ENCODE measurements at places on chromosomes 6 and 20.

GRCh38 chr6:98927534-98927933, 20.2 kb downstream of the FBXL4 start:
- DNase-seq: peak; percentile 51

DNA sequence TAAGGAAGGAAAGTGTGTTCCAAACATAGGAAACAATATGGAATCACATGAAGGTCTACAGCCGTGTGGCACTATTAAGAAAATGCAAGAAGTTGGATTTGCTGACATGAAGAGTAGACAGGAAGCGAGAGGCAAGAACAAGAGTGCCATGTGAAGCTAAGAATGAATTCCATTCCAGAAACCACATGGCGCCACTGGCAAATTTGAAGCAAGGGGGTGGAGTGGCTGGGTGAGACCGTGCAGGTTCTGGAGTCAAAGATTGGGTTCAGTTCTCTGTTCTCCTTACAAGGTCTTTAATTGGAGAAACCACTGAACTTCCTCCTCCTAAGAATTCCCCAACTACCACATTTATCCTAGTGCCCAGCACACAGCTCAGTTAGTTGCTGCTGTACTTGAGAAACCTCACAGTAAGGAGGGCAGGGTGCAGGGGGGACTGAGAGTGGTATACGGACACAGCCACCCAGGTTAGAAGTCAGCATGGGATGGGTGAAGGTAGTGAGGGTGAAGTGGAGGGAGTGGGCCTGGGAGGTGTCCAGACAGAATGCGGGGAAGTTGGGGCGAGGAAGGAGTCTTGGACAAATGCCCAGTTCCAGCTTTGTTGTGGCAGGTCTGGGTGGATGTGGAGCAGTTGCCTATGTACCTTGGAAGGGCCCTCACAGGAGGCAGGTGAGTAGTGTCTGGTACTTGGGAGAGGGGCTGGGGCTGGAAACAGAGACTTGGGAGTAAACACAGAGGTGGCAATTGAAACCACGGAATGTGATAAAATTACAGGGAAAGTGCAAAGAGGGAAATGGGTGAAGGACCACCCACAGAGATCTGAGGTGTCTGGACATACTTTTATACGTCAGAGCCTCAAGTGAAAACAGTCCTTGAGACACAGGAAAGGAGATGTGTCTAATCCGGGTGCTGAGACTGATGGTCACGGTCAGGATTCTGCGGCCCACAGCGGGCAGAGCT, 14.3 kb downstream of the LYRM4 start:
- no peak for DNase-seq

GRCh38 chr20:61964675-61965605, 100.7 kb downstream of the TAF4 start:
- DNase-seq: no peak

DNA sequence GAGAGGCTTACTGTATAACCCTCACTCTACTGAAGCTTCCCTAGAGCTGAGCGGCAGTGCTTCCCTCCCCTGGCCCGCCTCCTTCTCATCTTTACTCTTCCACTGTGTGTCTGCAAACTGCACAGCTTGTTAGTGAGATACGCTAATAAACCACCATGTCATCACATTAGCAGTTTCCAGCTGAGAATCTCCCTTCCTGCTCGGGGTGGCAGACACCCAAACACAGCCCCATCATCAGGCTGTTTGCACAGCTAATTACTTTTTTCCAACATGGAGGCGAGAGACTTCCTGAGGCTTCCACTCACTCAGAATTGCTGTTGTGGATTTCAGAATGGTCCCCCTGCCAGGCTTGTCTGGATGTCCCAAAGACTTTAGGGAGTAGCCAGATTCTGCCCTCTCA, 444.9 kb upstream of the SULF2 start:
- no peak for DNase-seq

DNA sequence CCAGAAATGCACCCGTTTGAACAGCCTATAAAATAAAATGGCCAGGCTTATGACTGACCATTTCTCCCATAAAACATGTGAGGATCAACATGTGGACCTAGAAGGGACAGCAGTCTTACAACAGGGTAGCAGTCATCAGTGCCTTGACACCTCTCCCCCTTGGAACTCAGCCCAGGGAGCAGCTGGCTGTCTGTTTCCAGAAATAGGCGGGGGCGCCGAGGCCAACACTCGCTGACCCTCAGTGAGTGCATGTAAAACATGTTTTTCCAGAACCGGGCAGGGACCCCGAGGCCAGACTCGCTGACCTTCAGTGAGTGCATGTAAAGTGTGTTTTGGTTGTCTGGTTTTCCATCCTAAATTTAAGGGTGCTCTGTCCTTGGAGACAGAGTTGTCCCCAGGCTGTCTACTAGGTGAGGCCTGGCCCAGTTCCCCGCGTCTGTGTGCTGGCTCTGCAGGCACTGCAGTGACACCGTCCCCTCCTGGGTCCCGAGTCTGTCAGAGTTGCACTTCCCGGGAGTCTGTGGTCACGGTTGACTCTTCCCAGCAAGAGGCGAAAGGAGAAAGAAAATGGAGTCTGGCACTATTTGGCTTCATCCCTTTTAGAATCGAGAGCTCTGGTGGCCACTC, 19.8 kb upstream of the ADRM1 start:
- DNase-seq: no peak

GRCh38 chr6:169853196-169854082, 102.0 kb downstream of the ERMARD start:
- no peak for DNase-seq

GRCh38 chr20:45470937-45471336, 1.4 kb downstream of the WFDC2 start:
- DNase-seq: no peak

All from kidney glomerular epithelial cell (primary cell).